Stimulated activated CD8-positive, alpha-beta memory T cell treated with anti-CD3 and anti-CD28 coated beads, Interleukin-15, amount 100 ng/mL, for 4 hours (primary cell): ENCODE measurements at places on chromosomes 12 and 14.

GRCh38 chr14:101873991-101874390 lies 90.4 kb upstream of the DYNC1H1 start:
- DNase-seq, result no peak

- DNase-seq, result peak; percentile 1
Observed at GRCh38 chr14:71290960-71291466, 383.8 kb downstream of the PCNX1 start.

DNA sequence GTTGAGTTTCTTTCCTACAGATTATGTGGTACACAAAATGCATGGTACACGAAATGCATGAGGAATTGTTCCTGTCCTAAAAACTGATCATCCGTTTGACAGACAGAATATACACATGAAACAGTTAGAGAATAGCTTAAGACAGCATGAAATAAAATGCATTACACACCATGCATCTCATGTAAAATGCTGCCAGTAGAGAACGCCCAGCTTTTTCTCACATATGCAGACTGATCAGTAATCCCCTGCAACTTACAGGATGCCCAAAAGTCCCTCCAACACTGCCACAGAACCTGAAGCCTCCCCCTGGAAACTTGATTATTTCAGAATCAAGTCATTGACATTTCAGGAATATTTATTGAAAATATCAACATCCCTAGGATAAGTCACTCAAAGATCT lies 24.0 kb downstream of the IFNG start:
- DNase-seq, result no peak

DNA sequence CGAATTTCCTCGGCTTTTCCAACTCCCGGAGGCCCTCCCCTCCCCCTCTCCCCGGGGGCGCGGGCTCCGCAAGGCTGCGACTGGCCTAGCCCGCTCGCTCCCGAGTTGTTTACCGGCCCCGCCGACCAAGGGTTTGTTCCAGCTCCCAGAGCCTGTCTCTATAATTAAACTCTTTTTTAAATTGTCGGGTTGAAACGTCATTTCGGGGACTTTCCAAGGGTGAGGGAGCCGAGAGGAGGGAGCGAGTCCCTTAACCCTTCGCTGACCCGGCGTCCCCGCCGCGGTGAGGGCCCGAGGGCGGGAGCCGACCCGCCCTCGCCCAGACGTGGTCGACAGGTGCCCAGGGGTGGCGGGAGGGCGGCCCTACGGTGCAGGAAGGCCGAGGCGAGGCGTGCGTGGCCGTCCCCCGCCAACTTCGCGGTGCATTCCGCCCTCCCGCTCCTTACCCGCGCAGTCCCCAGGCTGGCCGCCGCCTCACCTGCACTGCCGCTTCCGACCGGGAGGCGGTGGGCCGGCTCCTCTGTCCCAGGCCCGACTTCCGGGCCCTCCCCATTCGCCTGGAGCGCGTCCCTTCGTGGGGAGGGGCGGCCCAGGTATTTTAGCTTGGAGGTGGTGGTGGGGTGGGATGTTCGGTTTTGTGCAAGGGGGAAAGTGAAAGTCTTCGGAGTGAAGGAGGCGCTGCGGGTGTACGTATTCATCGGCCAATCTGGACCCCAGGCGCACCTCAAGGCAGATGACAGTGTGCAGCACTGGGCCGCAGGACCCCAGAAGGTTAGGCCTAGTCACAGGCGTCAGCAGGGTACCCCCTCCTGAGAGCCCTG lies 2.9 kb upstream of the ZFP36L1 start:
- peak; percentile 67 for DNase-seq

- DNase-seq, result no peak
Observed at GRCh38 chr14:82501554-82501953, 967.9 kb upstream of the SEL1L start.

DNA sequence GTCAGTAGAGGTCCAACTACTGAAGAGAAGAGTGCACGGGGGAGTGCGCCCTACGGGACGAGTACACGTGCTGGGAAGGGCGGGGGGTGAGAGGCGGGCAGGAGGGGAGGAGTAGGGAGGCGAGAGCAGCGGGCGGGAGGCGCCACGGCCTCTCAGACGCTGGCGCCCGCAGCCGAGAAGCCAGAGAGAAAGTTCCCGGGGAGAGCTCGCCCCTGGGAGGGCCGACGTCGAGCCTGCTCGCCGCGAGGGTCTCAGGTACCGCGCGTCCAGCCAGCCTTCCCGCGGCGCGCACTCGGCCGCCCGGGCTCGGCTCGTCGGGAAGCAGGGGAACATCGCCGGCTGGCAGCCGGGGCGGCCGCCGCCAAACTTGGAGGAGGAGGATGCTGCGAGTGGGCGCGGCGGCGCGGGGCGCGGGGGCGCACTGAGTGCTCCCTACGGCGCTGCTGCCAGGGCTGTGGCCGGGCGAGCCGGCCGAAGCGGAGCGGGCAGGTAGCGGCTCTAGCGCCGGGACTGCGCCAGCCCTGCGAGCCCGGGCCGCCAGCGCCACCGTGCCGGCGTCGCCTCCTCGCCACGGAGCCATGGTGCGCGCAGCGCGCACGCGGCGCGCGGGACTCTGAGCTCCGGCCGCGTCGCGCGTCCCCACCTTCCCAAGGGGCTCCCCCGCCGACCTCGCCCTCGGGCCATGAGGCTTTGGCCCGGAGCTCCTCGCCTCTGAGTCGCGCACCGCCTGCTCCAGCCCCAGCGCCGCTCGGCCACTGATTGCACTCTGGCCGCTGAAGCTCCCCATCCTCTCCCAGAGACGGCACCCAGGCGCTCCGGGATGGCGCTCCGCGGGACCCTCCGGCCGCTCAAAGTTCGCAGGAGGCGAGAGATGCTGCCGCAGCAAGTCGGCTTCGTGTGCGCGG lies at the start of gene SLC24A4:
Gene SLC24A4, plus strand, starts transcription at position 155 of the 905 bp plus-strand sequence. Its CDS starts 666 bp downstream, at position 821.
- DNase-seq, result no peak

GRCh38 chr14:67232066-67232465 lies 9.2 kb upstream of the PALS1 start:
- DNase-seq, result no peak

DNA sequence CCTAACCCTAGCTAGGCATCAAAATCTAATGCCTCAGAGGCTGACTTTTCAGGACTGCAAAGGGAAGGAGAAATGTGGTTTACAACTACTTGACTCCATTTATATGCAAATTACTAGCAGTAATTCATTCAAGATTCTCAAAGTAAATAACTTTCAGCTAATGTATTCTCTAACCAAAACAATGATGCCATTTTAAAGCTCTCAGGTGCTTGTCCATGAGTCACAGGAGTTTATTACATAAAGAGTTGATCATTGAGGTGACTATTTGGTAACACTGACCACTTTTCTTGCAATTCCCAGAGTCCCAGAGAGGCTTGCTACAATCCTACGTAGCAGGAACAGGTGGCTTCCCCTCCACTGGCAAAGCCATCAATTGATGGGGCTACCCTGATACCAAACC lies 109.0 kb upstream of the SLC35F4 start:
- DNase-seq, result no peak

DNA sequence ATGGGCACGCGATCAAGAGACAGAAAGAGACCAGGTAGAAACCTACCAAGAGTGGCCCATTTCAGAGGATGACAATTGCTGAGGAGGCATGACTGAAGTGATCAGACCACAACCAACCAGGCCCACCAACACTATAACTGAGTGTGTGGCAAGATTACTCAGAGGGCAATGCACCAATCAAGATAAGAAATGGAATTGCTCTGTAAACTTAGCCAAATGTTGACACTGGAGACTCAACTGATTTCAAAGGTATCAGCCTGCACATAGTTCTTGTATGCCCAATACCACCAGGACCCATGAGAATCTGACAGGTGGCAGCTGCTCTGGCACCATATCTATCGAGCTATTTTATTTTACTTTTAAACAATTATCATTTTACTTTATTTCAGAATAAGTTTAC lies 128.9 kb downstream of the FOXN3 start:
- DNase-seq, result no peak

GRCh38 chr14:93056166-93056839 lies 59.4 kb downstream of the ITPK1 start:
- no peak for DNase-seq

DNA sequence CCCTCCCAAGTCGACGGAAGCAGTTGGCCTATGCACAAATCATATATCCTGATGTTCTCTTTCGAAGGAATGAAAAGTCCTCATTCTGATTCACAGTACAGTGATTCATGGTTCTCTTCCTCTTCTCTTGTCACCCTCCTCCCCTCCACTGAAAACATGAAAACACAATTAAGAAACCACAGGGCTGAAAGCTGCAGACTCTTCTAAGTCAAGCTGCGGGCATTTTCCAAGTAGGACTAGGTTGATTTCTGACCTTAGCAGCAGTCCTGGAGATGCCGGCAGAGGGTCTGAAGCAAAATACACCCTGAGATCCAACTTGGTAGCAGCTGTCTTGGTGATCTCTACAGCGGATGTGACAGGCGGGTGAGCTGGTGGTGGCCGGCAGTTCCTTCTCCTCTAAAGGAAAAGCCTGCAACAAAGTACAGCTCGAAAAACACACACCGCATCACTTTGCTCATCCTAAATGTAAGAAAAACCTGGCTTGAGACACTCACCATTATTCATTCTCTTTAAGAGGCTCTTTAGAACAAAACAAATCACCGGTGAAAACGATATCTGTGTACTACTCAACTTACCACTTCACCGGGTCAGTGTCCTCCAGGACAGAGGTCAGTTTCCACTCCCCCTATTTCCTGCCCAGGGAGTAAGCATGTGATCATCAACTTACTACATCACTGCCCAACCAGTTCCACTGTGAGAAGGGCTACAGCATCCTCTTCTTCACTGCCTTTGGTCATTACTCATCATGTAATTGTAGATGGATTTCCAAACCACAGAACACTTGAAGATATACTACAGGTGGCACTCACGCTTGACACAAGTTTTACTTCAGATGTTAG lies 6.0 kb downstream of the TMCC3 start:
- no peak for DNase-seq

GRCh38 chr12:100473050-100473715 lies 483 bp upstream of the NR1H4 start:
- no peak for DNase-seq
